Regular cardiac myocyte (primary cell): ENCODE measurements at places on chromosomes 6 and 20. TPM values are rescaled to one million over a fixed set of nuclear protein-coding genes. Genes with fewer than 3 reads are reported as not detected.

The DEF6 gene
- total RNA-seq, result 0.56 and 1.3 TPM in 2 replicates

The C20orf173 gene
- total RNA-seq, result not detected in 2 replicates

The BNIP5 gene
- not detected in 2 replicates for total RNA-seq

The NKX2-2 gene
- total RNA-seq, result not detected in 2 replicates

The PRL gene
- total RNA-seq, result not detected in 2 replicates

The GPR6 gene
- total RNA-seq, result not detected in 2 replicates

The WDR27 gene
- total RNA-seq, result 13.8 and 17.4 TPM in 2 replicates

The C6orf62 gene
- 87.9 and 119 TPM in 2 replicates for total RNA-seq

The SCRT2 gene
- not detected in 2 replicates for total RNA-seq

The GATA5 gene
- not detected in 2 replicates for total RNA-seq

The OSER1 gene
- 48.2 and 49.7 TPM in 2 replicates for total RNA-seq

The EYS gene
- total RNA-seq, result under 0.01 TPM in 2 replicates

The TRAPPC3L gene
- total RNA-seq, result under 0.01 and 0.19 TPM in 2 replicates

The CRISP2 gene
- total RNA-seq, result not detected in 2 replicates

The ALDH8A1 gene
- total RNA-seq, result 0.38 and 0.85 TPM in 2 replicates

The SOBP gene
- 4.6 and 11.6 TPM in 2 replicates for total RNA-seq

The CST7 gene
- not detected in 2 replicates for total RNA-seq

The VAPB gene
- total RNA-seq, result 10.4 and 11.1 TPM in 2 replicates

The CGA gene
- total RNA-seq, result 0.28 TPM in 1 of 2 replicates, not detected in the other

The TRIM15 gene
- total RNA-seq, result not detected in 2 replicates

The MCCD1 gene
- total RNA-seq, result not detected in 2 replicates

The LAMP5 gene
- 0.19 TPM in 1 of 2 replicates, not detected in the other for total RNA-seq

The TPBG gene
- total RNA-seq, result 61.9 and 79.2 TPM in 2 replicates

The CST9 gene
- not detected in 2 replicates for total RNA-seq

The CST1 gene
- 13.2 and 29.3 TPM in 2 replicates for total RNA-seq

The DHX35 gene
- 8.6 and 10.7 TPM in 2 replicates for total RNA-seq

The FILIP1 gene
- 0.58 and 2.5 TPM in 2 replicates for total RNA-seq

The FAM229B gene
- total RNA-seq, result 28.4 and 33.8 TPM in 2 replicates

The ID4 gene
- 14.1 and 27.0 TPM in 2 replicates for total RNA-seq

The MYH7B gene
- under 0.01 TPM in 1 of 2 replicates, not detected in the other for total RNA-seq

The GRM1 gene
- under 0.01 TPM in 2 replicates for total RNA-seq

The LST1 gene
- total RNA-seq, result not detected in 2 replicates

The ULBP3 gene
- total RNA-seq, result 7.3 and 16.7 TPM in 2 replicates

The ANGPT4 gene
- total RNA-seq, result under 0.01 TPM in 1 of 2 replicates, not detected in the other

The FAM162B gene
- total RNA-seq, result 19.9 and 23.7 TPM in 2 replicates

The GJA1 gene
- total RNA-seq, result 574 and 739 TPM in 2 replicates

The PNPLA1 gene
- total RNA-seq, result not detected in 2 replicates

The ID1 gene
- 84.8 and 458 TPM in 2 replicates for total RNA-seq

The BRPF3 gene
- total RNA-seq, result 9.0 and 11.8 TPM in 2 replicates

The F13A1 gene
- total RNA-seq, result not detected in 2 replicates

The PXMP4 gene
- total RNA-seq, result 5.4 and 5.6 TPM in 2 replicates
